ENCODE measurements at places on chromosomes 7 and 10.

DNA sequence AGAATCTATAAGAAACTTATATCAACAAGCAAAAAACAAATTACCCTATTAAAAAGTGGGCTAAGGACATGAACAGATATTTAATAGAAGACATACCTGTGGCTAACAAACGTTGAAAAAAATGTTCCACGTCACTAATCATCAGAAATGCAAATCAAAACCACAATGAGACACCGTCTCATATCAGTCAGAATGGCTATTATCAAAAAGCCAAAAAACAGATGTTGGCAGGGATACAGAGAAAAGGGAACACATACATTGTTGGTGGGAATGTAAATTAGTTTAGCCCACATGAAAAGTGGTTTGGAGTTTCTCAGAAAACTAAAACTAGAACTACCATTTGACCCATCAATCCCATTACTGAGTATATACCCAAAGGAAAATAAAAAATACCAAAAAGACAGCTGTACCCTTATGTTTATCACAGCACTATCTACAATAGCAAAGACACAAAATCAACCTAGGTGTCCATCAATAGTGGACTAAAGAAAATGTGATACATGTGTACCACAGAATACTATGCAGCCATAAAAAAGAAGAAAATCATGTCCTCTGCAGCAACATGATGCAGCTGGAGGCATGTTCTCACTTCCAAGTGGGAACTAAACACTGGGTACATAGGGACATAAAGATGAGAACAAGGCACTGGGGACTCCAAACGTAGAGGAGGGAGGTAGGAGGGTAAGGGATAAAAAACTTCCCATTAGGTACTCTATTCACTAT lies 83.8 kb upstream of the TMEM168 start:
- DNase-seq, result no peak

GRCh38 chr10:17616403-17617030 lies 657 bp downstream of the HACD1 start:
- no peak for DNase-seq

- no peak for DNase-seq
These were observed 83.3 kb downstream of the KAT6B start for GRCh38 chr10:74909670-74910069.

GRCh38 chr10:72503241-72503640 lies 122.6 kb downstream of the MICU1 start:
- no peak for DNase-seq

- DNase-seq, result no peak
These were observed 133.0 kb downstream of the EMX2 start for GRCh38 chr10:117675514-117676055.

DNA sequence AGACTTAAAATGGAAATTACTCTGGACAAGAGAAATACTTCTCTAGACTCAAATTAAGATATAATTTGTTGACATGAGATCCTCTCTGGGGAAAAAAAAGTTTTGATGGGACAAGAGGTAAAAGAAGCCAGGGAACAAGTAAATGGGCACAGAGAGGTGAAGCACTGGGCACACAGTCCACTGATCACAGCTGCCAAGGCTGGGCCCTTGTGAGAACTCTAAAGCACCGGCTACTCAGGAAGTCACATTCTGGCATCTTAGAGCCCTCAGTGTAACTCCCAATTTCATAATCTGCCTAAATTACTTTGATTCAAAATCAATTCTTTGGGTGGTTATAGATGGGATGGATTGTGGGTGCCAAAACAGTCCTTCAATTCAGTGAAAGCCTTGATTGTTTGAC lies 123.2 kb upstream of the CACNA2D1 start:
- DNase-seq, result no peak

GRCh38 chr7:30470163-30470770 lies 8.3 kb downstream of the NOD1 start:
- DNase-seq, result no peak

DNA sequence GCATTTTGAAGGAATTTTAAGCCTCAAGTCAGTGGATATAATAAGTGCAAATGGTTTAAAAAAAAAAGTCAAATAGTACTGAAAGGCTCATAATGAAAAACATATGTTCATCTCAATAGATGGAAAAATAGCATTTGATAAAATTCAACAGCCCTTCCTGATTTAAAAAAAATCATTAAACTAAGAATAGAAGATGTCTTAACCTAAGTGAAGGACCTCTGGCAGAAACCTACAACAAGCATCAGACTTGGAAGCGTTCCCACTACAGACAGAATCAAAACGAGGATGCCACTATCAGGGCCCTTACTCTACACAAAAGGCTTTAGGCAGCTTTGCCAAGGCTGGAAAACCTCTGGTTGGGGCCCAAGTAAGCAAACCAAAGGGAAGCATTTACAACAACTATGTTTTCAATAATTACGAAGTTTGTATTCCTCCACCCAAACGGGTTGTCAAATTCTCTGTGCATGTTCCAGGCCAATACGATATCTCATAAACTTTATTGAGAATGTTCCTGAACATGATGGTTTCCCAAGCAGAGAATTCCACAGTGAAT lies 45.1 kb downstream of the CYTH3 start:
- no peak for DNase-seq

DNA sequence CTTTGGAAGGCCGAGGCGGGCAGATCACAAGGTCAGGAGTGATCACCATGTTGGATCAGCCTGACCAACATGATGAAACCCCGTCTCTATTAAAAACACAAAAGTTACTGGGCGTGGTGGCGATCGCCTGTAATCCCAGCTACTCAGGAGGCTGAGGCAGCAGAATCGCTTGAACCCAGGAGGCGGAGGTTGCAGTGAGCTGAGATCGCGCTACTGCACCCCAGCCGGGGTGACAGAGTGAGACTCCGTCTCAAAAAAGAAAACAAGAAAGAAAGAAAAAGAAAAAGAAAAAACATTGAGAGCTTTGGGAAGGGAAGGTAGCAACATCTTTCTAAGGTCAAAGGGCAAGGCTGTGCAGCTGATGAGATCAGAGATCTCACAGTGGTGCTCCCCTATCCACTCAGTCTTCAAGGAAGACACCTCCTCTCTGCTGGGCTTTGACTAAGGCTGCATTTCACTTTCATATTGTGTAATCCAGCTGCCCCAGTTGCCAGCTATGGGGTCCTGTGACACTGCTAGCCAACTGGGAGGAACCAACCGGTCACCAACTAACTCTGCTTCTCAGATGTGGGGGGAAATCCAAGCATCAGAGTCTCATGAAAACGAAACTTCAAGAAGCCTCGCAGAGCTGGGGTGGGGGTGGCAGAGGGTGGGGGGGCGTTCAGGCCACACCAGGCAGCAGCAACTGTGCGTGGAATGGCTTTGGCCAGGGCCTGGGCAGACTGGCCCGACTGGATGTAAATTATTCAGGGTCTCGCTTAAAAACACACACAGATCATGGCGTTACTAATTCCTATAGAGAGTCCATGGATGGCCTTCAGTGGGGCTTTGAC lies 1.5 kb downstream of the IL15RA start:
- no peak for DNase-seq

GRCh38 chr7:101845974-101846373 lies 28.5 kb downstream of the CUX1 start:
- DNase-seq, result no peak

- DNase-seq, result peak; percentile 27
These were observed 155.4 kb downstream of the DYNC1I1 start for GRCh38 chr7:95927756-95928155.

- DNase-seq, result no peak
These were observed 184.3 kb upstream of the CTBP2 start for GRCh38 chr10:125344573-125345171.

- no peak for DNase-seq
These were observed 22.2 kb upstream of the PARP12 start for GRCh38 chr7:140084972-140085371.

DNA sequence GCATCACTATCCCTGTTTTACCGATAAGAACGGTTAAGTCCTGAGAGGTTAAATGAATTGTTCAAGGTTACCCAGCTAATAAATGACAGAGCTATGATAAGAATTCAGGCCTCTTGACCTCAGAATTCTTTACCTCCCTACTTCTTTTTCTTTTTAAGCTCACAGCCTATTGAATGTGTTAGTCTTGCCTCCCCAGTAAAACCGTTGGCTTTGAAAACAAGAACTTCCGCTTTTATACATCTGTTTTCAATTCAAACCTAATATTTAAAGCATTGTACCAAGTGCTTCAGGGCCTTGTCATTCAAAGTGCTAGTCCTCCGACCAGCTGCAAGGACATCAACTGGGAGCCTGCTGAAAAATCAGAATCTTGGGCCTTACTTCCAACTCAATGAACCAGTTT lies 15.6 kb downstream of the SEC31B start:
- DNase-seq, result no peak

GRCh38 chr7:51134013-51134441 lies 182.6 kb downstream of the COBL start:
- DNase-seq, result no peak

- DNase-seq, result no peak
These were observed 26.0 kb downstream of the NAMPT start for GRCh38 chr7:106258789-106259188.

DNA sequence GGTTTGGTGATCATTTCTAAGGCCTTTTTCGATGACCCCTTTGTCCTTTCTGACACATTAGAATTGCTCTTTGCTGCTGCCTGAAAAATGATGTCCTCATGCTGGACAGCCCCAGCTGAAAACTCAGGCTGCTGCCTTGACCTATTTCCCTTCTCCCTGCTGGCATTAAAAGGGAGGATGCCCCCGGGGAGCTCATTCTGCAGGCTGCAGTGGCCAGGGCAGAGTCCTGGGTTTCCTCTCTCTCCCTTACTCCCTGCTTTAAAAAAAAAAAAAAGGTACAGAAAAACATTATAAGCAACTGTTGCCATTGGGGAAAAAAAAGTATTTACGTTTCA lies 35.4 kb downstream of the LRRC4 start:
- DNase-seq, result no peak

- DNase-seq, result no peak
These were observed 281.8 kb downstream of the INHBA start for GRCh38 chr7:41421056-41421455.

- DNase-seq, result no peak
These were observed 47.4 kb downstream of the PPP1R17 start for GRCh38 chr7:31734456-31734855.

DNA sequence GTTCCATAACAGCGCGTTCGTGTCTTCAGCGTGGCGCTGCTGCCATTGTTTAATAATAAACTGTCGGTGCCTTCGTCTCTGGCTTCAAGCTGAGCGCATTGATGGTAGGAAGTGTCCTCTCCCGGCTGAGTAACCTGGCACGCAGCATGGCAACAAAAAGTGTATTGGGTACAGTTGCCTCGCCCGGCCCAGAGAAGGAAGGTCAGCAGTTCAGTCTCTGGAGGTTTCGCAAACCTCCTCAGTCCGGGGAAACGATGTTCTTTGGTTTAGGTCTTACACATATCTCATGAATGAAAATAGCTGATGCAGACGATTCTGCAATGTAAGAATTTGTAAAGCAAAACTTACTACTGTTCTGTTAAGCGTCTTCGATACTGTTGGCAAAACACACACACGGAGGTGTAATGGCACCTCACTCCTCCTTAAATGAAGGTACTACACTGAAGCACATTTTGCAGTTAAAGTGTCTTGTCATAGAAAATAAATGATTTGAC lies 739 bp upstream of the CCDC186 start:
- DNase-seq, result no peak

DNA sequence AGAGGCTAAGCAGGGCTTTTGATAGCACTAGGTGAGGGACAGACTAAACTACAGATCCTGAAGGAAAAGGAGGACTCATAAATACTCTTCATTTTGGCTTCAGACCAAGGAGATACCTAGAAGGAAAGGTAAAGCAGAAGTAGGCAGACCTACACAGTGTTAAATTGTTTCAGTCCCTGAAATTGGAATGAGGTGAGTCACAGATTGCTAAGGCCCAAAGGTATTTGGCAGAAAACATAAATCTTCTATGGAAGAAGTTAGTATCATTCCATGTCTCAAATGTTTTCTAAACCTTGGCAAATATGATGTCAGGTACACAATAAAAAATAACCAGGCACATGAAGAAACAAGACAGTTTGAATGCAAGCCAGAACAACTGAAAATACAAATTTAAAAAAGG lies 30.0 kb downstream of the MTERF1 start:
- DNase-seq, result no peak

- DNase-seq, result no peak
These were observed 488 bp downstream of the ARMC10 start for GRCh38 chr7:103075337-103075918.

- DNase-seq, result no peak
These were observed 117.2 kb upstream of the ADCY1 start for GRCh38 chr7:45456747-45457524.

DNA sequence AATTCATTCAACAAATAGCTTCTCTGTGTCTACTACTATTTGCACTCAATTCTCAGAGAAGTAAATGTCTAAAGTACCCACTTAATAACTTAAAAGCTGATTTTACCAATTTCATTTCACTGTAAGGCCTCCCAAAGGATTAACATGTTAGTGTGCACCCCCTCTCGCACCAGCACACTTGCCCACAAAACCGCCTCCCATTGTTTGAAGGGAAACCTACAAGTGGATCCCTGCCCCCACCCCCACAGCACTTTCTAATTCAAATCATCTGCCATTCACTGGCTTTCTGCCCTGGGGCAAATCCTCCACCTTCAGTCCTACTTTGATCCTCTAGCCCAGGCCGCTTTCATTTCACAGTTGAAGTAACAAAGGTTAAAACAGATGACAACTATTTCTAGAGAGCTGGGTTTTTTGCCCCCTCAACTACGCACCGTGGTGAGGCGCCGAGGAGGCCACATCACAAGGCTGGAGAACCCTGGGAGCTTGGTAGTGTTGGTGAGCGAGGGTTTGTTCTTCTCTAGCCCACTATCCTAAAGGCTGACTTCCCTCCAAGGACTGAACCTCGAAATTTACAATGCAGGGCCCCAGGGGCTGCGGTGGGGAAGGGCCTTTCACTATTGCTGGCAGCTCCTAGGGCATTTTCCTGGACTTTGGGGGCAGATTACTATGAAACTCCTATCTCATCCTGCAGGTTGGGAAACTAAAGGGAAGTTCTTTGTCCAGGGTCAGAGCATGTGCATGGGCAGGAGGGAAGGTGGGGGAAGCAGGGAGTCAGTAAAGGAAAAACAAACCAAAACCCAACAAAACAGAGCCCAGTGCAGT lies 517.4 kb upstream of the ZMIZ1 start:
- DNase-seq, result no peak

- DNase-seq, result no peak
These were observed 738.4 kb downstream of the SUGCT start for GRCh38 chr7:40873248-40873647.

GRCh38 chr7:35839860-35840854 lies 39.3 kb downstream of the SEPTIN7 start:
- DNase-seq, result no peak

- no peak for DNase-seq
These were observed 167.9 kb downstream of the TCERG1L start for GRCh38 chr10:131143425-131144165.

Data from NCI-H2081 treated with DMSO at 0.1 percent for 48 hours (cell line).